Coronary artery (tissue), 2 donors: ENCODE measurements at places on chromosomes 6 and 20.

- no peak for DNase-seq
Observed at GRCh38 chr6:130975325-130975724, 87.7 kb downstream of the EPB41L2 start.

GRCh38 chr20:48189181-48189580 lies 403.9 kb upstream of the SULF2 start:
- DNase-seq: no peak

DNA sequence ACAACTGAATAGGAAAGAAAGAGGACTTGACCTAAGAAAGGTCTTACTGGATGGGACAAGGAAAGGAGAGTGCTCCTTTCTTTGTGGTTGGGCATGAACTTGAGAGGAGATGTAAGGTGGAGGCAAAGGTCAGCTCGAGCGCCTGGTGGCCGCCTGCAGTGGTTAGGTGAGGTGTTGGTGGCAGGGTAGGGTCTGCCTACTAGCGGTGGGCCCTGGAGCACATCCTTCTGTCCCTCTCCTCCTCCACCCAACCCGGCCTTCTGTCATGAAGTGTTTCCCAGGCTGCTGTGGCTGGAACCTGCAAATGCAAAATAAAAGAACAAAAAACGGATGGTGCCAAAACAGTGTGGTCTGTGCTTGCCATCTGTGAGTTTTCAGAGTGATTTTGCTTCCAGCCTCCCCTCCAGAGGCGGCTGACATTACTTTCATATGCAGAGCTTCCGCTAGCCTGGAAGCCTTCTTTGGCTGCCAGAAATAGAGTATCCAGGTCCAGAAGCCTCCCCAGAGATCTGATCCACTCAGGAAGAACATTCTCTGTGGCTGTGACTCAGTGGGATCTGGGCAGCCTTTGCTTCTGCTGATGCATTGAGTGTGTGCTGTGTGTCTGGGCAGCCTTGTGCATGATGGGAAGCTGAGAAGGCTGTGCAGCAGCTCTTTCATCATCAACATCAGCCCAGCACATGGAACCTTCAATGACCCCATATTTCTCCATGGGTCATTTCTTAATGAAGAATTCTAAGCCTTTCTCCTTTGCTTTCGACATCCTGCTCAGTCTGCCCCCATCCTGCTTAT lies 79.8 kb upstream of the FAM184A start:
- no peak for DNase-seq

DNA sequence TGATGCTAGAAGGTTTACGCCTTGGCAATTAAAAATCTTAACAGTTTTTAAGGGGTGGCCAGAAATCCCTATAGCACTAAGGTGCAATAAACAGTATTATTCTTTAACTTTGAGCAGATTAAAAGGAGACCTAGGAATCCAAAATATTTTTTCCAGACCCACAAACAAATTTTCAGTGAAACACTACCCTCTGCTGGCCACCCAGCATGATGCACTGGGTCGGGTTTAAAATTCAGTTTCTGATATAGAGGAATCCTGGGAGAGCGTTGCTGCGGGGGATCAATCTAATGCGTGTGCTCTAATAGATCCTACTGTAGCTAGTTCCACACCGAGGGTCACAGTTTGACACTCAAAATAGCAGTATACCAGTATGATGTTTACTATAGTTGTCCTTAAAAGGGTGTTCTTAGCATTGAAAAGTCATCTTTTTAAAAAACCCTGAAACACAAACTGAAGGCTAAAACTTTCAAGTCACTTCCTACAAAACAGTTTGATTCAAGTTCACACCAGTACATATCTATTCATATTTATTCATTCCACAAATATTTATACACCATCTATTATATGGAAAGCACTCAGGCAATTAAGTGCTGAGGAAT lies 10.2 kb downstream of the UBE3D start:
- DNase-seq: no peak
